ENCODE measurements at places on chromosomes 11 and 22. TPM values are rescaled to one million over a fixed set of nuclear protein-coding genes. Genes with fewer than 3 reads are reported as not detected.
A peak's percentile ranks its signal among the peaks of the same experiment; 100 is the strongest.

DNA sequence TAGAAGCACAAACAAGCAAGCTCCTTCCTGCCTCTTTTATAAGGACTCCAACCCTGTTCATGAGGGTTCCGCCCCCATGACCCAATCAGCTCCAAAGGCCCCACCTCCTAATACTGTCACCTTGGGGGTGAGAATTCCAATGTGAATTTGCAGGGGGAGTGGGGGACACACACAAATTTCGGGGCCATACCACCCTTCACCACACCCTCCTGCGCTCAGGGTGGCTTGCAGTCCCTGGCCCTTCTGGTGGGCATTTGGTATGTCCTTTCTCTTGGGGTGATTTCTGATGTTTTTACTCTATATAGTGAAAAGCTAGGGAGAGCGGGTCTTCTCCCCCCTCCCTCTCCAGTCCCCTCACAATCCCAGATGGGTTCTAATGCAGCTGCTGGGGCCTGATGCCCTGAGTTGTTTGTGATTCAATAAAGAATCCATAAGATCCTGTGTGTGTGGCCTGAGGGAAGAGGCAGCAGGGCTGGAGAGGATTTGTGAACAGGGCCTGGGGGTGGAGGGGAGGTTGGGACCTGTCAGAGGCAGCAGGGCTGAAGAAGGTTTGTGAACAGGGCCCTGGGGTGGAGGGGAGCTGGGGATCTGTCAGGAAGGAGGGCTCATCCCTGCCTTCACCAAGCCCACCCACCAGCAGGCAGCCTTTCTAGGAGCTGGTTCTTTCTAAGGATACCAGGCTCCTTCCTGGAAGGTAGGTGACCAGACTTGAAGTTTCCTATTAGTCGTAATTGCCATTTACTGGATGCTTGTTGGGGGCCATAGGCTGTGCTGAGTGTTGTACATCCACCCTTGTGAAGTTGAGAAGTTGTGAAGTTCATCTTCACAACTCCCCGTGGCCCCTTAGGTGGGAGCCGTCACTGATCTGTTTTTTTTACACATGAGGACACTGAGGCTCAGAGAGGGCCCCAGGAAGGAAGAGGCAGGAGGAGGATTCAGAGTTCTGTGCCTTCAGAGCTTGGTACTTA lies 7.9 kb downstream of the SLC35C1 start:
- H3K27ac ChIP-seq, result peak overlapping the region; percentile 87
- DNase-seq, result no peak
- H3K4me3 ChIP-seq, result no peak overlapping the region
- H3K4me1 ChIP-seq, result peaks cover 19% of the 10 kb centered on the region
- no peaks in the 10 kb centered on the region for H3K27me3 ChIP-seq
- H3K36me3 ChIP-seq, result peaks cover 19% of the 10 kb centered on the region

- no peak for DNase-seq
- peaks cover 3% of the 10 kb centered on the region for H3K27me3 ChIP-seq
- no peak overlapping the region for H3K27ac ChIP-seq
- H3K36me3 ChIP-seq, result no peaks in the 10 kb centered on the region
- peaks cover 29% of the 10 kb centered on the region for H3K4me1 ChIP-seq
Observed at GRCh38 chr22:39284142-39284980, 35.1 kb downstream of the RPL3 start.

GRCh38 chr11:107851704-107852310 lies 6.8 kb downstream of the SLC35F2 start:
- H3K36me3 ChIP-seq, result no peaks in the 10 kb centered on the region
- H3K4me1 ChIP-seq, result peaks cover 19% of the 10 kb centered on the region
- no peak overlapping the region for H3K27ac ChIP-seq

DNA sequence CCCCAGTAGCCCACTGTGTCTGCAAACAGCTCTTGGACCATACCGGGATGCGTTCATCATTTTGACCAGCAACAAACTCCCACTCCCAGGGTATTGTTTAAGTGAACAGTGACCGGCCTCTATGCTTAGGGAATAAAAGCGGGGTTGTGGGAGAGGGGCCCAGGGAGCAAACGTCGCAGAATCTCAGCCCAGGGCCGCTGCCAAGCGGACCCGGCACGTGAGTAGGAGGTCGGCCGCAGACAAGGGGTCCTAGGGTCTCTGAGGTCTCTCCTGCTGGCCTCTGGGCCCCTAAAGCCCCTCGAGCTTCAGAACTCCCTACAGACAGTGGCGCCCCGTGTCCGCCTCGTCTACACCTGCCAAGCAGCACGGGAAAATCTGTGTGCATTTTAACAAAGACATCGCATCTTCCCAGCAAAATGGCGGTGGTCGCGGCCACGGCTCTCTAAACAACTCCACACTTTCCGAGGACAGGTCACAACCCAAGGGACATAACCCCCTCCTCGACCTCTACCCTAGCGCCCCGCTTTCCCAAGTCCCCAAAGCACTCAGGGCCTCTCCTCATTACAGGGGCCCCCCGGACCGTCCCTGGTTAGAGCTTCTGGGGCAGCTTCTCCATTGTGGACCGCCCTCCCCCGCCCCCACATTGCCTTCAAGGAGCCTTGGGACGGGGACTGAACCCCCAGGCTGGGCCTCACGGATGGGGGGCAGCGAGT lies 3.9 kb upstream of the GCAT start:
- peaks cover 42% of the 10 kb centered on the region for H3K27me3 ChIP-seq
- no peak overlapping the region for H3K27ac ChIP-seq
- H3K36me3 ChIP-seq, result no peaks in the 10 kb centered on the region
- H3K4me1 ChIP-seq, result peaks cover 18% of the 10 kb centered on the region
- peak overlapping the region; percentile 49 for H3K4me3 ChIP-seq

- H3K4me1 ChIP-seq, result peaks cover 15% of the 10 kb centered on the region
- H3K27ac ChIP-seq, result no peak overlapping the region
- no peak for DNase-seq
Observed at GRCh38 chr22:38213990-38214301, 12.2 kb downstream of the MAFF start.

DNA sequence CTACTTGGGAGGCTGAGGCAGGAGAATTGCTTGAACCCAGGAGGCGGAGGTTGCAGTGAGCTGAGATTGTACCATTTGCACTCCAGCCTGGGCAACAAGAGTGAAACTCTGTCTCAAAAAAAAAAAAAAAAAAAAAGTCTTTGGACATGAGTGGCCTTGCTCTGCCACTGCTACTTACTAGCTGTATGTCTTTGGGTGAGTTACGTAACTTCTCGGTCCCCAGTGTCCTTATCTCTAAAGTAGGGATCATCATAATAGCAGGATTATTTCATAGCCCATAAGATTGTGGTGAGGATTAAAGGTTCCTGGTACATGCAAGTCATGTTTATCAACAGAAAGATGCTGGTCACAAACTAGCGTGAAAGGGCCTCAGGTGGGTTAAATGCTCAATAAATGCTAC lies 53.9 kb upstream of the HEPHL1 start:
- no peaks in the 10 kb centered on the region for H3K36me3 ChIP-seq
- DNase-seq, result no peak
- no peak overlapping the region for H3K27ac ChIP-seq

SCN3B gene
- not detected for total RNA-seq

GRCh38 chr11:79071190-79071589 lies 369.6 kb downstream of the TENM4 start:
- no peak overlapping the region for H3K4me3 ChIP-seq
- H3K36me3 ChIP-seq, result no peaks in the 10 kb centered on the region
- H3K4me1 ChIP-seq, result no peaks in the 10 kb centered on the region
- peaks cover 4% of the 10 kb centered on the region for H3K27me3 ChIP-seq

DNA sequence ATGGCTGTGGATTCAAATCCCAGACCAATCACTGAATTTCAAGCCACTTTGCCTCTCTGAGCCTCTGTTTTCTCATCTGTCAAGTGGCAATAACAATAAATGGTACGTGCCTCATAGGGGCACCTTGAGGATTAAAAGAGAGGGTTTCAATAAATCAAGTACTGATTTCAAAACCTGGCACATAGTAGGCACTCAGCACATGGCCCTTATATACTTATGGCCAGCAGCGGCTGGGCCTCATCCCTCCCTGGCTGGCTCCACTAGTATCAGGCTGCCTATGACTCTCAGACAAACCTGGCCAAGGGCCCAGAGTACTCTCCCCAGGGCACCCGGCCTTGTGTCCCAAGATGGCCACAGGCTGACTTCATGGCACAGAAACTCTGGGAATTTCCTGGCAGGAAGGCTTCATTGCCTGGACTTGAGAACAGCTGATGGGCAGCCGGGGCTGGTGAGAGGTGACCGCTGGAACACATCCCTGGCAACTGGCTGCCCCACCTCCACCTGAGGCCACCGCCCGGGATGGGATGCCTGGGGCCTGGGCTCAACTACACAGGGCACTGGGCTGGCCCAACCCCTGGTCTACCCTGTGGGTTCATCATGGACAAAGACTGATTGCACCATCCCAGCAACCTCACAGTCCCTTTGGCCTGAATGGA lies 3.4 kb downstream of the FADS3 start:
- H3K4me1 ChIP-seq, result peaks cover 2% of the 10 kb centered on the region
- H3K27ac ChIP-seq, result no peak overlapping the region
- no peaks in the 10 kb centered on the region for H3K36me3 ChIP-seq
- no peak for DNase-seq
- no peaks in the 10 kb centered on the region for H3K27me3 ChIP-seq
- no peak overlapping the region for H3K4me3 ChIP-seq

DNA sequence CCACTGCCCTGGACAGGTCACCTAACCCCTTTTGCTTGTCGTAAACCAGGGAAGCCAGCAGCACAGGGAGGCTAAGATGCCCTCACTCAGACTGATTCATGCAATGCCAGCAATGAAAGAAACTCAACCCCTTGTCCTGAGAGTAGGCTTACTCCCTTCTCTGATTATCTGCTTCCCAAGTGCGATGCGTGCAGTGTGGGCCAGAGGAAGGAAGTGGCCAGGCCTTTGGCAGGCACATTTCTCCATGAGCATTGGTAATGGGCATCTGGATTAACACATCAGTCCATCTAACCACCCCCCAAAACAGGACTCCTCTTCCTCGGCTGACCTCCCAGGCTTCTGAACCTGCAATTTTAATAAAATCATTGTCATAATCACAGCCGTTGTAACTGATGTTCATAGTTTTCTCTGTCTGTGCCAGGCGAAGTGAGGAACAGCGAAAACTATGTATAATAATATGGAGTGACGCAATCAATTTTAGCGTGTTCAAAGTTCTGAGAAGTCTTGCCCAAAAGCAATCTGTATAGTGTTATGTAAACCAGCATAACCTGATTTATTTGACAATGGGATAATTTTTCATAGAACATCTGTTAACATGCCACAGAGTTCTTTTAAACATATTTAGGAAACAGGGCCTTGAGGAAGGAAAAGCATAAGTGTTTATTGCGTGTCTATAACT lies 33.9 kb downstream of the TST start:
- no peak overlapping the region for H3K27ac ChIP-seq
- no peak for DNase-seq
- no peaks in the 10 kb centered on the region for H3K4me1 ChIP-seq
- peaks cover 4% of the 10 kb centered on the region for H3K27me3 ChIP-seq
- H3K36me3 ChIP-seq, result no peaks in the 10 kb centered on the region
- H3K4me3 ChIP-seq, result no peak overlapping the region

- DNase-seq, result no peak
- H3K27ac ChIP-seq, result peak within 1 kb of the TSS; percentile 93
- H3K36me3 ChIP-seq, result peaks cover 5% of the 10 kb centered on the region
- peaks cover 27% of the 10 kb centered on the region for H3K4me1 ChIP-seq
- peak within 1 kb of the TSS; percentile 87 for H3K4me3 ChIP-seq
Observed at GRCh38 chr11:122882189-122882856, at the start of gene JHY. Gene JHY (plus strand): TSS chr11:122882759. CDS start chr11:122885850, 3,091 bp downstream.

TSSK2 gene
- not detected for total RNA-seq
